ENCODE measurements at places on chromosomes 2 and 18.

GRCh38 chr2:221312634-221313033 lies 259.5 kb downstream of the EPHA4 start:
- no peak for DNase-seq

DNA sequence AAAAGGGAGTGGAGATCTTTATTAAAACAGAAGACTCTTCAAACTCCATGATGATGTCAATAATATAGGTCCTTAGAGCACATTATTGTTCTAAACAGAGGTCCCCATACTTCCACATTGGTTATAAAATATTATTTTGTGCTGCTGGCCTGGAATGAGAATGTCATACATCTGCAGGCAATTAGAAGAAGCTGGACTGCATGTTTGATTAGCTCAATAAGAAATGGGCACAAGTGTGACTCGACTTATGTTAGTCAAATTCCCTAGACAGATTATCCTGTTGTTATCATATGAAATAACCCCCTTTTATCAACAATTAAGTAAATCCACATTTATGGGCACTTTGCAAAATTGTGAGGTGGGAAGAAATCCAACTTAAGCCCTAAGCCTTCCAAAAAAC lies 8.8 kb downstream of the EFEMP1 start:
- DNase-seq = peak; percentile 11

DNA sequence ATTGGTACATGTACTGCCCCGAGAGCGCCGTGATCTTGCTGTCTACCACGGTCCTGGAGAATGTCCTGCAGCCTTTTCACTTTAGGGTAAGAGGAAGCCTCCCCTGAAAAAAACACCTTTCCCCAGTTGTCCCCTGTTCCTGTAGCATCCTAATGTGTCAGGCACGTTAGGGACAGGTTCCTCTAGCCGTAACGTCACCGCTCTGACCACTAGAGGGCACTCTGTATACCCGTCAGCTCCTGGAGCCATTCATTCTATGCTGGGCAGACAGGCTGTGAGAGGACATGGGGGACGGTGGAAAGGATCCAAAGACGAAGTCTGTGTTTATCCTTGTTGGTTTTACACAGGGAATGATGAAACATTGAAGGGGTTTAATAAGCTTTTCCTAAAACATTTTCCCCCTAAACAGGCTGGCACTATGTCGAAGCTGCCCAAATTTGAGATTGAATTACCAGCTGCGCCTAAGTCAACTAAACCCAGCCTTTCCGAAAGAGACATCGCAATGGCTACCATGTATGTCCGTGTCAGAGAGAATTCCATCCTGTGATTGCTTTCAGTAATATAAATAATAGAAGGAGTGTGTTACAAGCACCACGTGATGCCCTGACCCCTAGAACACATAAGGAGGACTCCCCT lies 12.7 kb downstream of the RMC1 start:
- peak; percentile 80 for DNase-seq

DNA sequence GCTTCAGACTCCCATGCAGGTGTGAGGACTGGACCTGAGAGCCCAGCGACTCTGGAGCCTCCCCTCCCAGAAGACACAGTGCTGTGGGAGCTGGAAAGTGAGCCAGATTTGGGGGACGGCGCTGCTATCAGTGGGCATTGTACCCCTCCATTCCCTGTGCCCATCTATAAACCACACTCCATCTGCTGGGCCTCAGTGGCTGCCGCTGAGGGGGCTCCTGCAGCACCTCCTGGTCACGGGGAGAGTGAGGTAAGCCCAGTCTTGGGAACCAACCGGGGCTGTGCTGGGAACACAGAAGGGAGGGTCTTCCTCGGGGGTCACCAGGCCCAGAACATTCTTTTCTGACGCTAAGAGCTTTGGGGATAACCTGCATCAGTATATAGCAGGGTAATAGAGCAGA lies 9.5 kb downstream of the PSD4 start:
- no peak for DNase-seq

DNA sequence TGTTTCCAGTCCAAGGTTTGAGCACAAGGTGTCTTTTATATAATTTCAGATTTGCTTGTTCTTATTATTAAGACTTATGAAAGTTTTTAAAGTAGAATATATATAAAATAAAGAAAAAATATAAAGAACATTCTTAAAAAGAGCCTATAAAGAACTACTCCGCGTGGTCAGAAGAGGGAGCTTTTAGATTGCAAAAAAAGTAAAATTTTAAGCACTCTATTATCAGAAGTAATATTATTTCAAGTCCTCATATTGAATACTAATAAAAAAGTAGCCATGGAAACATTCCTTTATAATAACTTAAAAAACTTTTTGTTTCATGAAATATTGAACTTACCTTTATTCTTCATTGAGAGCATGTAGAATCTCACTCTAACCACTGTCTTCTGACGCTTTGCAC lies 51.4 kb downstream of the LINC00305 start:
- DNase-seq = peak; percentile 17

All from GM23248 (cell line).